Right renal pelvis (tissue), 4 donors: ENCODE measurements at places on chromosomes 16 and 17. TPM values are rescaled to one million over a fixed set of nuclear protein-coding genes. Genes with fewer than 3 reads are reported as not detected.

RSL1D1 gene
- polyA plus RNA-seq = 251 TPM

GRCh38 chr17:28807925-28808634 lies 34.5 kb downstream of the FAM222B start:
- DNase-seq = no peak

DNA sequence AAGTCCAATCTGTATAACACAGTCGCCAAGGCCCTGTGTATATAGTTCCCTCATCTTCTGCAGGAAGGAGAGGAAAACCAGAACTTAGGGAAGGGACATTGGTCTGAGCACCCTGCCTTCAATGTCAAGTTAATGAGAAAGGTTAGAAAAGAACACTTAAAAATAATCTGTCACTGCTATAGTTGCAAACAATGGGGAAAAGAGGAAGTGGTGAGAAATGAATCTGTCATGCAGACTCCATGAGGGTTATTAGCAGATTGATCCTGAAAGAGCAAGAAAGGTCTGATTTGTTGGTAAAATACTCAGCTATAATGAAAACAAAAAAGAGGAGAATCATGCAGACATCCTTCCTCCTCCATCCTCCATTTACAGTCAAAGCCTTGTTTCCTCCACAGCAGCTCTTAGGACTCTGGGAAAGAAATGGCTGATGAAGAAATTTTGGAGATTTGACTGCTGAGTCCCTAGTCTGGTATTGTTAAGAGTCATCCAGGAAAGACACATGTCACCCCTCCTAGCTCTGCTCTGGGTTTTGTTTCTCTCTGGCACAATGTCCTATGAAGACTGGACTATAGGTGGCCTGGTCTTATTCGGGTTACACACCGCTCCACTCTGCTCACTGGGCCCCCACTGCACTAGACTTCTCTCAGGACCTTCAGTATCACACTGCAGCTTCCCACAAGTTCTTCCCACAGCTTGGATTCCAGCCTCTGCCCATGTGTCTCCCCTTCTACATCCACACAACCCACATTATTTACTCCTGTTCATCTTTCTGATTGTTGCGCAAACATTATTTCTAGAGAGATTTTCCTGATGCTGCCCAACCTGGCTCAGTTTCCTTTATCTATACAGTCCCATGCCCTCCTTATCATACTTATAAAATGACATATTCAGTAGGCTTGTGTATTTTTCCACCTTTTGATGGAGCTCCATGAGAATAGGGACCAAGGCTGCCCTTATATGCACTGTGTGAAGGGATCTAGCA lies 56.5 kb upstream of the XYLT1 start:
- no peak for DNase-seq

DNA sequence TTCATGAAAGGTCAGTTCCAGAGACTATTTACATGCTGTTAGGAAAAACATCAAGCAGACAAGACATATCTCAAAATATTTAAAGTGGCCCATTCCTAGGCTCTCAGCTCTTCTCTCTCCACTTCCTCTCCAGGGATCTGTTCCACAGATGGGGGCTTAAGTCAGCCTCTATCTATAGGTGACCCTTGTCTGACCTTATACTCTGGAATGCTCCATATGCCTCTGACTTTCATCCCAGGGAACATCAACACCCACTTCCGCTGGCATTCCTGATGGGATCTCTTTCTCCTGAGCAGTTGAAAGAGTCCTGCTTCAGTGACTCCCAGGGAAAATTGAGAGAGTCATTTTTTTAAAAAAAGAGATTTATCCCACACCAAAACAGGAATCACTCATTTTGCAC lies 11.5 kb upstream of the WIPI1 start:
- no peak for DNase-seq

DNA sequence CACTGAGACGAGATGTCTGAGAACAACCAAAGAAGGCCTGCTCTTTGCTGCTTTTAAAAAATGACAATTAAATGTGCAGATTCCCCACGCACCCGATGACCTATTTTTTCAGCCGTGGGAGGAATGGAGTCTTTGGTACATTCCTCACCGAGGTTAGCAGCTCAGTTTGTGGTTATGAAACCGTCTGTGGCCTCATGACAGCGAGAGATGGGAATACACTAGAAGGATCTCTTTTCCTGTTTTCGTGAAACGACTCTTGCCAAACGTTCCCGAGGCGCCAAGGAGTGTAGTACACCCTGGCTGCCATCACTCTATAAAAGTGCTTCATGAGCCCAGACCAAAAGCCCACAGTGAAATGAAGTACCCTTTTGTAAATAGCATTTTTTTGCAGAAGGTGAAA lies 87.8 kb downstream of the CRISPLD2 start:
- no peak for DNase-seq

GRCh38 chr16:15610369-15610871 lies 32.5 kb downstream of the MARF1 start:
- DNase-seq = no peak

DNA sequence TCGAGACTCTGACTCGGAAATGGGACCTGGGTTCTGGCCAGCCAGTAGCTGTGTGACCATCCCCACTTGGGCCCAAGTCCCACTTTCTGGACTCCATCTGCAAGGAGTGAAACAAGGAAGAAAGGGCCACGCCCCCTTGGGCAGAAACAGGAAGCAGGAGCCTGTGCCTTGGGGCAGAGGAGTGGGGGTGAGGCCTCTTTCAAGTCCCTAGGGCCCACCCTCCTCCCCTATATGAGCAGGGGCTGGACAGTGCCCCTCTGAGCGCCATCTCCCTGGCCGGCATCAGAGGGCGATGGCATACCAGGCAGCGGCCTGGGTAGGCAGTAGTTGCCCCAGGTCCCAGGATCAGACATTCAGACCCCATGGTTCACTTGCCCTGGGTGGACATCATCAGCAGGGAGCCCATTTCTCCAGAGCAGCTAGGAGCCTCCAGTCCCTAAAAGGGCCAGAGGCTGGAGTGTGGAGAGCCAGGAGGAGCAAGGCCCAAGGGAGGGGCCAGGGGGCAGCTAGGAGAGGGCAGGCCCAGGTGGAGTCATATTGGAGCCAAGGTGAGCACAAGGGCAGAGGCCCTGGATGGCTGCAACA lies 7.1 kb downstream of the BCAR1 start:
- DNase-seq = no peak

DNA sequence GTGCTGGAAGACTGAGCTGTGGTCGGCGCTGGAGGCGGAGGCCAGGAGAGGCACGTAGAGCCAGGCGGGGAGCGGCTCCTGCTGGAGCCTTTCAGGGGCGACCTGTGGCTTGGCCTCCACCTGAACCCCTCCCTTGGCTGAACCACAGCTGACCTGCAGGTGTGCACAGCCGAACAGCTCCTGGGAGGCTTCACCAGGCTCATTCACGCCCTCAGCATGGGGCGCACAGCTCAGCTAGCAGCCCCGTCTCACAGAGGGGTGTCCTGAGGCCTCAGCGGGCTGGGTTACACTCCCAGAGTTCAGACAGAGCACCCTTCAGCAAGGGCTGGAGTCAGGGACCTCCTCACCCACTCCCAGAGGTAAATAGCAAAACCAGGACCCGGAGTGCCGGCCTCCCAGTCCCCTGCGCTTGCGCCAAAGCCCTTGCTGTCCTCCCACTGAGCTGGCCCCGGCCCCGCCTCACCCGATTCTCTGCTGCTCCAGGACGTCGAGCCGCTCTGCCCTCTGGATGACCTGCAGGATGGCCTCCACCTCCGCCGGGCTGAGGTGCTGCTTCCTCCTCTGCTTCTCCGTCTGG lies 31.7 kb downstream of the RPH3AL start:
- DNase-seq = no peak
